ENCODE measurements at places on chromosomes 3 and 15.

DNA sequence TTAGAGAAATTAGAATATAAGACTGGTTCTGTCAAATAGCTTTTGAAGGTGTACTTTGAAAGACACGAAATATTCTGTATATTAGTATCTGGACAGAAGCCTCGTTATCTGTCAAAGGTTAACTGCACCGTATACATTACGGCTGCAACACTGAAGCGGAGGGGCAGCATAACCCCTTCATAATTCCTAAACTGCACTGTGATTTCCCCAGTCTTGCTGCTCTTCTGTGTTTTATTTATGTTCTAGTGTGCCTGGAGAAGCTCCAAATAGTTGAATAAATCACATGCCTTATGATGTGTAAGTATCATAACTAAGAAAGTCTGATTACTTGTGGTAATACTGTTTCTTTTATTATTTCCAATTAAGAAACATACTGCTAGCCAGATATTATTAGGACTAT is 285.7 kb upstream of the ROBO2 start:
- DNase-seq, result no peak

GRCh38 chr15:29672923-29673809 is 149.1 kb downstream of the TJP1 start:
- DNase-seq, result no peak

DNA sequence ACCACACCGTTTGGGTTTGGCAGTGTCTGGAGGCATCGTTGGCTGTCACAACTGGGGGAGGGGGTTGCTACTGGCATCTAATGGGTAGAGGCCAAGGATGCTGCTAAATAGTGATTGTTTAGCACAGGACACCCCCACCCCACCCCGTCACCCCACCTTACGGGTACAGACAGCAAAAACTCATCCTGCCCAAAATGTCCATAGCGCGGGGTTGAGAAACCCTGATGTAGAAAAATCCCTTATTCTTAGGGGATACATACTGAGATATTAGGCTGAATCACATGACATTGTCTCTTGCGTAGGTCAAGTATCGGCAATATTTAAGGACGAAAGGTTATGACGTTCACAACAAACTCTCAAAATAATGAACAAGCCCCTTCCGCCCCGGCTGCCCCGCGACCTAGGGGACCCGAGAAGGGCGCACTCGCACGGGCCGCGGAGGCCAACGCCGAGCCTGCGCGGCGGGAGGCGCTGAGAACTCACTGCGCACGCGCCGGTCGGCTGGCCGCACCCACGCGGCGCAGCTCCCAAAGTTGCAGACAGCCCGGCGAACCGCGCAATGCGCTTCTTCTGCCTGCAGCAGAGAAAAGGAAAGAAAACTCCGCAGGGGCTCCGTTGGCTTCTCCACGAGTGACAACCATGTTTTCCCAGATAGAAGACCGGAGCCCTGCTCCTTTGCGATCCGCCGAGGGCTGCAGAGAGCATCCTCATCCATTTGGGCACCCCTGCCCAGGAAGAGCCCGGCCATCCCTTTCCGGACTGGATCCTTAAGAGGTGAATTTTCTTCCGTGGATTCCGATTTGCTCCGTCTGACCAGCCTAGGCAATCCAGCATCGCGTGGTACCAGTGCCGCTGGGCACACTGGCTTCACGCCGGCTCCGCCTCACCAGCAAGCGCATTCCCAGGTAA is 136.8 kb upstream of the CCDC54 start:
- DNase-seq, result peak; percentile 65

GRCh38 chr3:131427226-131427625 is 45.7 kb downstream of the NUDT16 start:
- no peak for DNase-seq

DNA sequence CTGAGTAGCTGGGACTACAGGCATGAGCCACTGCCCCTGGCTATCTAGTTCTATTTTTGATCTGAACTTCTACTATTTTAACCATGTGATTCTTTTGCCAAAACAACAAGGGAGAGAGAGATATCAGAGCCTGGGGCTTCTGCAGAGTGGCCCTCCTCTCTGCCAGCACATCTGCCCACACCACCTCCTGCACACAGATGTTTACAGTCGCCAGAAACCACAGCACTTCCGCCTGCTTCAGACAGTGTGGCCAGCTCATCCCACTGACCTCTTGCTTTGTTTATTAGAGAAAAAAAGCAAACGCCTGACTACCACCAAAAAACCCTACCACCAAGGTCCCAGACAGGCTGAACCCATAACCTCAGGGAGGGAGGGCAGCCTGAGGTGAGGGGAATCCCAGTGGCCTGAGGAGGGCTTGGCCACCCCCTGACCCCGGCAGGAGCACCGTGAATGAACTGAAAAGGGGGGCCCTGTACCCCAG is 85.9 kb upstream of the ABHD2 start:
- DNase-seq, result peak; percentile 88

- peak; percentile 38 for DNase-seq
These were observed 20.6 kb upstream of the RBM5 start for GRCh38 chr3:50068134-50068533.

DNA sequence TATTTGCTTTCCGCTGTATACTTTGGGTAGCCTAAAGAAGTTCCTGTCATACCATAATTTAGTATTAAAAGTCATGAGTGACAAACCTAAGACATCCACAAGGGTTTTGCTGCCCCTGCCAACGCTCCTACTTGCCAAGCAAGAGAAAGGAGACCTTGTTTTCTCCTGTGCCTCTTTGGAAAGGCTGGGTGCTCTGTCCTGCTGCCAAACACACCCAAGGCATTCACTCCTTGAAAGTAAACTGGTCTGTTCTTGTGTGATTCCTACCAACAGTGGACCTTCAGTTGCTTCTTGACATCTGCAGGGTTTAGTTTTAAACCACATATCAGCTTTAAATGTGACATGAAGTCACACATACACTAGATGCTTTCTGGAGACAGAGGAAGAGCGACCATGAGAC is 295.4 kb downstream of the SLC9A9 start:
- no peak for DNase-seq

- no peak for DNase-seq
These were observed 4.3 kb upstream of the TIPARP start for GRCh38 chr3:156670077-156670476.

- no peak for DNase-seq
These were observed 62.5 kb upstream of the GSK3B start for GRCh38 chr3:120156699-120157098.

DNA sequence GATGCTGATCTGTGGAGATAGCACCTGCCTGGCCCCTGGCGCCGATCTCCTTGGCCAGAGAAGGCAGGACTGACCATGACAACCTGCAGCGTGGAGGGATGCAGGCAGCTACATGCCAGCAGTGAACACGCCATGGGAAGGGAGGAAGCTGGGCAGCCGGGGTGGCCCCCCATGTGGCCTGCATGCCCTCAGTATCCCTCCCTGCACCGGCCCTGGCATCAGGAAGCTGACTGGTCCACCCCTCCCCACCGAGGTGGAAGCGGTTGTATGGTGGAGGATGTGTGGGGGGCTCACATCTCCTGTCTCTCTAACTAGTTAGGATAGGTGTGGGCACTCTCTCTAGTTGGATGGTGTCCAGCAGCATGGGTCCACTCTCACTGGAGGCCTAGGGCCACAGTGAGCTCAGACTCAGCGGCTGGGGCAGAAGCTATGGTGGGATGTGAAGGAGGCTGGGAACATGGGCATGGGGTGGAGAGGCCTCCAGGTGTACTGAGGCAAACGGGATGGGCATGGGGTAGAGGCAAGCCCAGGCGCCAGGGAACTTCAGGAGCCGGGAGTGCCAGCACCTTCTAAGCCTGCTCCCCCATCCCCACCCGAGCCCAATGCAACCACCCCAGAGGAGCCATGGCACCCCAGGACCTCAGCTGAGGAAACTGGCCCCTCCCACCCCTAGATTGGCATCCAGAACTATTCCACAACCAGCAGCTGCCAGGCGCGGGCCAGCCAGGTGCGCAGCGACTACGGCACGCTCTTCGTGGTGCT is 1.8 kb upstream of the ABTB1 start:
- DNase-seq, result no peak

DNA sequence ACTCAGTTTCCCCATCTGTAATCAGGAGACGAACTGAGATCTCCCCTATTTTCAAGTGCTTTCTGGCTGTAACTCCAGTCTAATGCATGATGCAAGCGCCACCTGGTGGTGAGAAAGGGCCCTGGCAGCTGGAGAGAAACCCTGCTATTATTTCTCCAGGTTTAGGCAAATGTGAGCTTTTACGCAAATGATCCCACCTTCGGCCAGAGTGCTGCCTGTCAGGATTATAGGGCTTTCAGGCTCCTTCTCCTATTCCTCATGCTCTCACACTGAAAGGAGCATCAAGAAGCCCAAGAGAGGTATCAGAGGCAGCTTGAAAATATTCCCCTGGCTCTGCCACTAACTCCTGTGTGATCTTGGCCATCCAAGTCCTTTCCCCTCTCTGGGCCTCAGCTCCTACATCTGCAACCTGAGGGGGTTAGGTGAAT is 93.9 kb upstream of the RASGRF1 start:
- DNase-seq, result peak; percentile 40

GRCh38 chr3:59469948-59470723 is 420.3 kb upstream of the CFAP20DC start:
- no peak for DNase-seq

DNA sequence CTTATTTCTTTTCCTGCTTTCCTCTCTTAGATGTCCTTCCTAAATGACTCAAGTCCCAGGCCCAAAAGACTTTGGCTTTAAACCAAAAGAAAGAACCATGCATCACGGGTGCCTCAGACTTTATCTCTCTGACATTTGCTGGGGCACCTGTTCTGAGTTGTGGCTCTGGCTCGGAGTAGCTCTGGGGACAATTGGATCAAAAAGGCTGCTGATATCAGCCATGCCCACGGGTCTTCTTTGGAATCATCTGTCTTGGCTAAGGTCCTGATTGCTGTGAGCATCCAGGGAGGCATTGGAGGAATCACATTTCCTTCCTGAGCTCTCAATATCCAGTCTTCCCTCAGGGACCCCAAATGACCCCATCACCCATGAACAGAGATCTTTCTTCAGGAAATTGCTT is 59.9 kb downstream of the CLSTN2 start:
- DNase-seq, result no peak

DNA sequence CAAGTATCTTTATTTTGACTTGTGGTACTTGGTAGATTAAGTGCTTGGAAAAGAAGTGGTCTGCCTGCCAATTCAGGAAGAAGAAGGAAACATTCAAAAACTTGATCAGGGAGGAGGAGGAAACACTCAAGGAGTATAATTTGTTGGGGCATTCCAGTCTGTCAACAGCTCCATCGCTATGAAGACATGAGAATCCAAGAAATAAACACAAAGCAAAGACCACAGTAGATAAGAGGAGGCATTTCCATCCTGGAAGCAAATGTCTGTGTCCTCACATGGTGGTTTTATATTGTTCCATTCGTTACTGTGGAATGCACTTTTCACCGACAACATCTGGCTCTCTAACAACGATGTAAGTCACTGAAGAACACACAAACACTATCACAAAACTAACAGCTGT is 176.1 kb upstream of the FRMD4B start:
- no peak for DNase-seq

GRCh38 chr3:40920041-40920440 is 279.3 kb upstream of the CTNNB1 start:
- no peak for DNase-seq

GRCh38 chr15:60585743-60586708 is 107.1 kb upstream of the ICE2 start:
- peak; percentile 75 for DNase-seq

- no peak for DNase-seq
These were observed 5.8 kb upstream of the OXTR start for GRCh38 chr3:8775181-8775580.

DNA sequence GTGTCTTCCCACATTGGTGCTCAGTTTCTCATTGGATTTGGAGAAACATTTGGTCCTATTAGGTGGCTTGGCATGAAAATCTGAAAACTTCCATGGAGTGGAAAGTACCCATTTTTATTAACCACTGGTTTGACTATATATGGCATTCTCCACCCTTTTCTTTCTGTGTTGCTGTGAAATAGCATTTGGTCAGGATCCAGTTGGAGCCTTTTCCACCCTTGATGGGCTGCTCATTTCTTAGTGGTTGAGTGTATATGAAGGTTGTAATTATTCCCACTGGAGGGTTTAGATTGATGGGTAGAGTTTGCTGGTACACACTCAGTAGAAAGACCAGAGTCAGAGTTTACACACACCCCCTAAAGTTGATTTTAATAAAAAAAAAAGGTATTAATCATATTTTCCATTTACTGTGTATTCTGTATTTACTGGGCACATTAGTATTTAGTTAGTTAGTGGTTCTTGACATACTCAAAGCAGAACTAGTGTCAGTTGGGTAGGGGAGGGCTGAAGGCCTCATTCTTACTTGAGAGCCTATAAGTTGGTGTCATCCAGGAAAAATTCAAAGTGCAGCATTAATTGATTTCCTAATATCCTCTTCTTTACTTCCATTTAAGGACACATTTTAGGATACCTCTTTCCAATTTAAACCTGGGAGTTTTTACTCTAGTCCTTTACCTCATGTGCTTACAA is 69.5 kb downstream of the FLNB start:
- no peak for DNase-seq

GRCh38 chr15:90956274-90957030 is 1.8 kb downstream of the RCCD1 start:
- DNase-seq, result peak; percentile 57

GRCh38 chr3:126394179-126394976 is at the start of gene CFAP100:
Gene CFAP100 (plus strand): TSS chr3:126394909. CDS start chr3:126396001, 1,092 bp downstream.
- DNase-seq, result no peak

- peak; percentile 59 for DNase-seq
These were observed 413.8 kb upstream of the CCDC54 start for GRCh38 chr3:106963442-106963841.

DNA sequence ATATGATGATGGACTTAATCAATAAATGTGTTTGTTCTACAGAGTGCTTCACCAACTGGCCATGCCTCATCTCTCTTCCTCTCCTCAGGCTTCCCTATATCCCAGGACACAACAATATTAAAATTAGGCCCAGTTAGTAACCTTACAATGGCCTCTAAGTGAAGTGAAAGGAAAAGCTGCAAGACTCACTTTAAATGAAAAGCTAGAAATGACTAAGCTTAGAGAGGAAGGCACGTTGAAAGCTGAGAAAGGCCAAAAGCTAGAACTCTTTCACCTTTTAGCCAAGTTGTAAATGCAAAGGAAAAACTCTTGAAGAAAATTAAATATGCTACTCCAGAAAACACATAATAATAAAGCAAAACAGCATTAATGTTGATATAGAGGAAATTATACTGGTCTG is 1010.3 kb downstream of the NAALADL2 start:
- no peak for DNase-seq
